Activated CD8-positive, alpha-beta T cell treated with anti-CD3 and anti-CD28 coated beads, Interleukin-2, amount 10 ng/mL, durations not matched to agents 7 days and 5 days (primary cell): ENCODE measurements at places on chromosomes 11 and 22. TPM values are rescaled to one million over a fixed set of nuclear protein-coding genes. Genes with fewer than 3 reads are reported as not detected.

DNA sequence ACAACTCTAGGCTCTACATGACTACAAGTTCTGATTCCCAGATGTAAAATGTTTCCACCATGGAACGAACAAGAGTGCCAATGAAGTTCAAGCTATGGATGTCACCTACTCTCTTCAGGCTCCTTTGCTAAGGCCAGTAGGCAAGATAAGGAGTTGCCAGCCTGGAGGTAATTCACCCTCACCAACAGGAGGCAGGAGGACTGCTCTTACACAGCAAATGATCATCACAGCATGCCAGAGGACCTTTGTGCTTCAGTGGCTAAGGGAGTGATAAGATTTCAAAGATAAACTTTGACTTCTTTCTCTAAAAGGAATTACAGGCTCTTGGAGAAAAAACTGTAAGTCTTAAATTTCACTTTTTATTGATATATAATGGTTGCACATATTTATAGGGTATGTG lies 54.1 kb upstream of the SLC36A4 start:
- H3K4me3 ChIP-seq = no peak overlapping the region
- no peaks in the 10 kb centered on the region for H3K27me3 ChIP-seq
- no peak overlapping the region for H3K27ac ChIP-seq
- no peaks in the 10 kb centered on the region for H3K36me3 ChIP-seq

GRCh38 chr11:131932584-131933325 lies 562.3 kb downstream of the NTM start:
- H3K27ac ChIP-seq = no peak overlapping the region
- no peaks in the 10 kb centered on the region for H3K4me1 ChIP-seq
- no peaks in the 10 kb centered on the region for H3K36me3 ChIP-seq
- H3K4me3 ChIP-seq = no peak overlapping the region
- no peaks in the 10 kb centered on the region for H3K27me3 ChIP-seq

DNA sequence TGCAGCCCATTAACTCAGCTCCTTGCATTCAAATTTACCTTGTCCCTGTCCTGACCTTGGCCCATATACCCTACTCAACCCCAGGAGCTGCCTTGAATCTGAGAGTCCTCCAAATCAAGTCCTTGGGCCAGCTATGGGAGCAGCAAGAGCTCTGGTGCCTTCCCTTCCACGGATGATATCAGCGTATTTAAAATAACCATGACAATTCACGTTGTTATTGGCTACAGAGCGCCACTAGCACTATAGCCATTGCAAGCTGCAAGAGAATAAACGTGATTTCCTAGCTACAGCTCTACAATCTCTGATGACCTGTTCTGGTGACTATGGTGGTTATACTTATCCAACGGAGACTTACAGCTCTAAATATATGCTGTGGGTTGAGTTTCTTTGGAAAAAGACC lies 357.8 kb downstream of the LARGE1 start:
- H3K27me3 ChIP-seq = no peaks in the 10 kb centered on the region
- no peak overlapping the region for H3K4me3 ChIP-seq
- peaks cover under 1% of the 10 kb centered on the region for H3K4me1 ChIP-seq
- no peaks in the 10 kb centered on the region for H3K36me3 ChIP-seq
- no peak for DNase-seq

DNA sequence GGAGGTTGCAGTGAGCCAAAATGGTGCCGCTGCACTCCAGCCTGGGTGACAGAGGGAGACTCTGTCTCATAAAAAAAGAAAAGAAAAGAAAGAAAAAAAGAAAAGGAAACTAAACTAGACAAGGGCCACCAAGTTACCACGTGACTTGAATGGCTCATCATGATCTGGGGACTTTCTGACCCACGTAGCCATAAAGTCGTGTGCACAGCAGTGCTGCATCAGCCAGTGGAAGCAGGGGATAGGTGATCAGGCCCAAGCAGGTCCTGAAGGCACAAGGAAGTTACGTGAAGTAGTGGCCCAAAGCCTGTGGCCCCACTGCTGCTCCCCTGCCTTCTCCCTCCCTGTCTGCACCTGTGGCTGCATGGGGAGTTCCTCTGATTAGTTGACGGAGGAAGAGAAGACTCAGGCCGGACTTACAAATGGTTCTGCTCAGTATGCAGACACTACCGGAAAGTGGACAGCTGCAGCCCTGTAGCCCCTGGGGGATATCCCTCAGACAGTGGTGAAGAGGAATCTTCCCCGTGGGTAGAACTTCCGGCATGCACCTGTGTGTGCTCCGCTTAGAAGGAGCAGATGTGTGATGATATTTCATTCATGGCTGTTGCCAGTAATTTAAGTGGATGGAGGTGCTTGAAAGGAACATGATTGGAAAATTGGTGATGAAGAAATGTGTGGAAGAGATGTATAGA lies 18.2 kb upstream of the CD81 start:
- no peaks in the 10 kb centered on the region for H3K4me1 ChIP-seq
- H3K27ac ChIP-seq = no peak overlapping the region
- no peak for DNase-seq
- no peak overlapping the region for H3K4me3 ChIP-seq
- H3K36me3 ChIP-seq = no peaks in the 10 kb centered on the region

GRCh38 chr11:13668957-13669521 lies 571 bp downstream of the FAR1 start:
- H3K4me1 ChIP-seq = peaks cover 42% of the 10 kb centered on the region
- peak overlapping the region; percentile 97 for H3K27ac ChIP-seq
- peaks cover 6% of the 10 kb centered on the region for H3K27me3 ChIP-seq
- peaks cover 26% of the 10 kb centered on the region for H3K36me3 ChIP-seq
- peak; percentile 63 for DNase-seq

The BTBD18 gene
- not detected for total RNA-seq

- no peaks in the 10 kb centered on the region for H3K27me3 ChIP-seq
- H3K4me1 ChIP-seq = no peaks in the 10 kb centered on the region
Observed at GRCh38 chr11:106818443-106818842, 199.8 kb downstream of the GUCY1A2 start.

The PGA4 gene
- total RNA-seq = not detected
